ENCODE measurements at places on chromosomes 1 and 21. TPM values are rescaled to one million over a fixed set of nuclear protein-coding genes. Genes with fewer than 3 reads are reported as not detected.

Gene NFYC
- 22.5 TPM for total RNA-seq

Gene TFF3
- not detected for total RNA-seq

Gene HSD11B1
- 9.6 TPM for total RNA-seq

Gene KCNN3
- total RNA-seq: 0.07 TPM

Gene MASP2
- total RNA-seq: not detected

Gene HSPB7
- 45.2 TPM for total RNA-seq

Gene LCE1E
- total RNA-seq: not detected

Gene CLCA4
- total RNA-seq: not detected

Gene POFUT2
- 99.7 TPM for total RNA-seq

Gene CFAP45
- total RNA-seq: 0.73 TPM

Data from smooth muscle cell of the pulmonary artery (primary cell).